ENCODE measurements at places on chromosomes 12 and 14.

DNA sequence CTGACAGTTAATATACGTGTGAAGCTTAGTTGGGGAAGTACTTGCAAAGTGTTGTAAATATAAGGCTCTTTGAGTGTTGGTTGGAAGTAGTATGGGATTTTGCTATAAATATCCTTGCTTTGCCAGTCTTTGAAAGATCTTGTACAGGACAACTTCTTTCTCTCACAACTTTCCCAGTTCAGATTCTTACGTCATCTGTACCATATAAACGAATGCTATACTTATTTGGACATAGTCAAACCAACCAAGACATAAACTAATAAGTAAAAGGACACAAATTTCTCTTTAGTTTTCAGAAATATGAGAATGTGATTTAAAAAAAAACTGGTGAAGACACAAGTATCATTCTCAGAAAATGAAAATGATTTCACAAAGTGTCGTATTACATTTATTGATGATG, 153.1 kb upstream of the NPAS3 start:
- H3K27ac ChIP-seq: no peak overlapping the region
- H3K36me3 ChIP-seq: no peaks in the 10 kb centered on the region
- no peak overlapping the region for H3K4me3 ChIP-seq
- H3K27me3 ChIP-seq: no peaks in the 10 kb centered on the region
- H3K4me1 ChIP-seq: no peaks in the 10 kb centered on the region
- DNase-seq: no peak

GRCh38 chr12:48985901-48986300, 7.8 kb downstream of the WNT1 start:
- peaks cover 14% of the 10 kb centered on the region for H3K4me1 ChIP-seq
- H3K27ac ChIP-seq: no peak overlapping the region
- H3K4me3 ChIP-seq: no peak overlapping the region

DNA sequence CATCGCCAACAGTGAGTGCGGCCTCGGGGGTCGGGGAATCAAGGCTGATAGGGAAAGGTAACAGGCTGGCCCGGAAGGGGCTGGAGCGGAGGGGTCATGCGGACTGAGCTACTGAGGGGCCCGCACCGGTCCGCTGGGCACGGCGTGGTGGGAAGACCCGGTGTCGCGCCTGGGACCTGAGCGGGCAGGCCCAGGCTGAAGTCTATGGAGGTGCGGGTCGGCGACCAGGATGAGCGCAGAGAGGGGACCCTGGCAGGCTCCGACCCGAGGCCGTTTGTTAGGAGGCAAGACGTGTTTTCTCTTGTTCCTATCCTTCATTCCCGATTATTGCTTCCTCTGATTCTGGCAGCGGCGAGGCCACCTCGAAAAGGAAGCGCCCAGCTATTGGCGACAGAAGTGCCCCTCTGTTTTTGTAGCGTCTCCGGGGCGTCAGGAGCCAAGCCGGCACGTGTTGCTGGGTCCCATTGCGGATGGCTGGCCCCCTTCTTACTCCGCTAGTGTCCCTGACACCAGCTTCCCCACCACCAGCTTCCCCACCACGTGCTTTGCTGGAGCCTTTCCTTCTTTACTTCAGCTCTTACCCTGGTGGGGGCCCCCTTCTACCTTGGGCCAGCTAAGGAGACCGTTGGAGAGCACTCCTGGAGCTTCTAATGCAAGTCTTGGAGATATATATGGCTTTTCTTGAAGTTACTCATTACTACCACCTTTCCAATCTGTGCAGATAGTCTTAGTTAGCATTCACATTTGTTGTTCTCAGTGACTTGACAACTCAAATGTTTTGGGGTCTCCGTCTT, 653 bp downstream of the PA2G4 start:
- H3K4me1 ChIP-seq: peaks cover 19% of the 10 kb centered on the region
- no peaks in the 10 kb centered on the region for H3K27me3 ChIP-seq
- H3K36me3 ChIP-seq: no peaks in the 10 kb centered on the region
- peak; percentile 82 for DNase-seq

DNA sequence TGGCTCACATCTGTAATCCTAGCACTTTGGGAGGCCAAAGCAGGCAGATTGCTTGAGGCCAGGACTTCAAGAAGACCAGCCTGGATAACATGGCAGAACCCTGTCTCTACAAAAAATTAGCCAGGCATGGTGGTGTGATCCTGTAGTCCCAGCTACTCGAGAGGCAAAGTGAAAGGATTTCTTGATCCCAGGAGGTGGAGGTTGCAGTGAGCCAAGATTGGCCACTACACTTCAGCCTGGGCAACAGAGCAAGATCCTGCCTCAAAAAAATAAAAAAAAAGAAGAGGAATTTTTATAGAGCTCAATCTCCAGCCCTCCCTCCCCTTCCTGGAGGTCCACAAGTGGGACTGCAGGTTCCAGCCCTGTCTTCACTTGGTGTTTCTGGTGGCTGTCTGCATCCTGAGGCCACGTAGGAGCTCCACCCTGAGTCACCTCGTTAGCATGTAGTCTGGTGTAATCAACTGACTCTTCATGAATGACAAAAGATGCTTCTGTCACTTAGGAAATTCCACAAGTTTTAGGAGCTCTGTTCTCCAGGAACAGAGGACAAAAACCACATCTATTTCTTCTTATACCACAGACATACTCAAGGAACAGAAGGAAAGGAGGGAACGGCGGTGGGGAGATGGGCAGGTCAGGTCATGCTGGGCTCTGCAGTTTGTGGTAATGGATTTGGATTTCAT, 16.2 kb downstream of the CCDC62 start:
- H3K4me1 ChIP-seq: peaks cover 6% of the 10 kb centered on the region
- H3K27me3 ChIP-seq: no peaks in the 10 kb centered on the region
- DNase-seq: no peak

GRCh38 chr12:14893506-14894250, 8.0 kb upstream of the MGP start:
- no peak for DNase-seq
- H3K4me3 ChIP-seq: no peak overlapping the region
- no peaks in the 10 kb centered on the region for H3K36me3 ChIP-seq
- H3K4me1 ChIP-seq: no peaks in the 10 kb centered on the region

GRCh38 chr12:121801595-121802484, 2.0 kb upstream of the SETD1B start:
- DNase-seq: peak; percentile 72
- no peaks in the 10 kb centered on the region for H3K36me3 ChIP-seq
- no peaks in the 10 kb centered on the region for H3K27me3 ChIP-seq
- peak overlapping the region; percentile 66 for H3K4me3 ChIP-seq

- H3K4me1 ChIP-seq: no peaks in the 10 kb centered on the region
- DNase-seq: no peak
- no peak overlapping the region for H3K27ac ChIP-seq
These were observed 29.7 kb downstream of the RAD9B start for GRCh38 chr12:110531741-110532333.

GRCh38 chr12:70910666-70911065, 9.9 kb downstream of the PTPRR start:
- H3K27me3 ChIP-seq: no peaks in the 10 kb centered on the region
- no peak overlapping the region for H3K27ac ChIP-seq
- no peak overlapping the region for H3K4me3 ChIP-seq
- no peak for DNase-seq
- no peaks in the 10 kb centered on the region for H3K4me1 ChIP-seq
- no peaks in the 10 kb centered on the region for H3K36me3 ChIP-seq

GRCh38 chr14:100341301-100342031, 18.3 kb downstream of the SLC25A47 start:
- H3K4me3 ChIP-seq: no peak overlapping the region
- peak; percentile 74 for DNase-seq
- H3K36me3 ChIP-seq: peaks cover 58% of the 10 kb centered on the region
- no peaks in the 10 kb centered on the region for H3K27me3 ChIP-seq
- peaks cover 28% of the 10 kb centered on the region for H3K4me1 ChIP-seq
- H3K27ac ChIP-seq: peak overlapping the region; percentile 80

DNA sequence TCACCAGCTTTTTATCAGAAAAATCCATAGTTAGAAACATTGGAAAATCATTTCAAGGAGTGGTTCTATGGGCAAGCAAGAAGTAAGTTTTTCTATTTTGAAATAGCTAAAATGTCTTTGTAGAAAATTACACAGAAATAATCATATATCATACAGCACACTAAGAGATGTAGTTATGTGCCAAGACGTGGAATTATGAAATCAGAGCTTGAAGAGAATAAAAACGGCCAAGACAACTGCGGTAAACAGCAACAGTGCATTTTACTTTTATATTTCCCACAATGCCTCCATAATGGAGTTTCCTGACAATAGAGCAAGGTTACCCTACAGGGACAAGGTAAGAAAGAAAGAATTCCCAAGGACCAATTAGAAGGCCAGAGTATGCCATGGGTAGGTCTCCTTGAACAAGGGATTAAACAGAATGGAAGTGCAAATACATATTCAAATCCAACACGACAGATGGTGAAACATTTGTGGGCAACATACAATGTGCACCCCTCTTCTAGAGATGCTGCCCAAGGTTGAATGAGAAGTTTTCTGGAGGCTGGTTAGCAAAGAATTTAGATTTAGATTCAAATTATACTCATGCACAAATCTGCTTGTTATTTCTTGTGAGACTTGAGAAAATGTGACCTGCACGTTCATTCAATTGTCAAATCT, 76.1 kb upstream of the BTG1 start:
- no peaks in the 10 kb centered on the region for H3K36me3 ChIP-seq
- no peaks in the 10 kb centered on the region for H3K4me1 ChIP-seq
- H3K27ac ChIP-seq: no peak overlapping the region
- DNase-seq: no peak

GRCh38 chr12:125634813-125635212, 569.6 kb downstream of the AACS start:
- H3K4me1 ChIP-seq: no peaks in the 10 kb centered on the region
- H3K4me3 ChIP-seq: no peak overlapping the region
- no peak overlapping the region for H3K27ac ChIP-seq
- DNase-seq: no peak
- no peaks in the 10 kb centered on the region for H3K36me3 ChIP-seq

- no peak overlapping the region for H3K27ac ChIP-seq
- peaks cover 17% of the 10 kb centered on the region for H3K4me1 ChIP-seq
- H3K36me3 ChIP-seq: peaks cover 76% of the 10 kb centered on the region
- DNase-seq: peak; percentile 1
- no peaks in the 10 kb centered on the region for H3K27me3 ChIP-seq
These were observed 5.7 kb downstream of the MCRS1 start for GRCh38 chr12:49562233-49562632.

DNA sequence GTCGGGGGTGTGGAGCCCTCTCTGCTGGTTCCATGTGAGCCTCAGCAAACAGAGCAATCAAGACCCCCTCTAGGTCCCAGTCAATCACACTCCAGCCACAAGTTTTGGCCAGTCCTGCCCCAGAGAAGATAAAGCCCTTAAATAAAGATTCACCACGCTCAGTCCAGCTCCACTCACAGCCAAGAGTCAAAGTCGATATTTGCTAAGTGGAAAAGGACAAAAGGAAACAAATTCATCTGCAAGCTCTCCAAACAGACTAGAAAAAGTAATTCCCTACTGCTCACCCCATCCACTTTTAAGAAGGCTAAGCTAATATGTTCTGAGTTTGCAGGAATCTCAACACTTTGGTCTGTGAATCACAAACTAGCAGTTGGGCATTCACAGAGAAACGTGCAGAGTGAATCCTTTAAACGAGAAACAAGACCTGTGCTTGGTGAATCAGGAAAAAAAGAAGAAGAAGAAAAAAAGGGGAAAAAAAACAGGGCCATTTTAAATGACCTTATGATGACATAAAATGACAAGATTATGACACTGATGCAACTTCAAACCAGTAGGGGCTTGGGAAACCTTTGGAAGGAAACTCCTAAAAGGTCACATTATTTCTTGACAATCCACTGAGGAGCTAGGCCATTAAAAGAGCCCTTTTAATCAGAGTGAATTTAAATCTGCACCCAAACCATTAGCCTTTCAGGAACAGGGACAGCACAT, 41.8 kb upstream of the FOXN3 start:
- H3K36me3 ChIP-seq: no peaks in the 10 kb centered on the region
- DNase-seq: no peak
- H3K4me1 ChIP-seq: peaks cover 3% of the 10 kb centered on the region
- peak overlapping the region; percentile 64 for H3K27ac ChIP-seq
- no peak overlapping the region for H3K4me3 ChIP-seq

- no peaks in the 10 kb centered on the region for H3K27me3 ChIP-seq
- peaks cover 60% of the 10 kb centered on the region for H3K36me3 ChIP-seq
- no peak overlapping the region for H3K4me3 ChIP-seq
- no peaks in the 10 kb centered on the region for H3K4me1 ChIP-seq
- DNase-seq: no peak
These were observed 35.3 kb upstream of the CSRNP2 start for GRCh38 chr12:51118706-51119105.

DNA sequence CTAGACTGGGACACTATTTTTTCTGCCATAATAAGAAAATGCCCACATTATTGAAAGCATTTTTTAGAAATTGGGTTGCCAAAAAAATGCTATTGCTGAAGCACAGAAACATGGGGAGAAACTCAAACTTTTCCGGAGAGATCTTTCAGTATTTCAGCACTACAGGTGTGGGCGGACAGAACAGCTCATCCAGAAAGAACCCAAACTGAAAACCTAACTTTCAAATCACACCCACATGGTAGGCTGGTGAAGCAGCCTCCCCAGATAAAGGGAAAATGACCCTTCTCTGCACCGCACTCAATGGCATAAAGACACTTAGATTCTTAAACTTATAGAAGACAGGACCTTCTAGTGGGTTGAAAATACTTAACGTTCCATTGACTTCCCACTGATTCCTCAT, 62.3 kb upstream of the TMPO start:
- no peak for DNase-seq
- H3K27ac ChIP-seq: no peak overlapping the region
- H3K4me1 ChIP-seq: no peaks in the 10 kb centered on the region
- no peaks in the 10 kb centered on the region for H3K36me3 ChIP-seq
- H3K27me3 ChIP-seq: peaks cover 25% of the 10 kb centered on the region

GRCh38 chr12:92158796-92159439, 13.3 kb upstream of the BTG1 start:
- no peak overlapping the region for H3K4me3 ChIP-seq
- H3K27me3 ChIP-seq: no peaks in the 10 kb centered on the region
- peaks cover 7% of the 10 kb centered on the region for H3K4me1 ChIP-seq
- H3K27ac ChIP-seq: peak overlapping the region; percentile 68
- H3K36me3 ChIP-seq: no peaks in the 10 kb centered on the region
- no peak for DNase-seq

- no peaks in the 10 kb centered on the region for H3K36me3 ChIP-seq
- H3K27ac ChIP-seq: no peak overlapping the region
- no peak overlapping the region for H3K4me3 ChIP-seq
- no peaks in the 10 kb centered on the region for H3K27me3 ChIP-seq
- H3K4me1 ChIP-seq: peaks cover 37% of the 10 kb centered on the region
These were observed 29.1 kb downstream of the SLC39A9 start for GRCh38 chr14:69427596-69427995.
